ENCODE measurements at places on chromosomes 6 and 20. TPM values are rescaled to one million over a fixed set of nuclear protein-coding genes. Genes with fewer than 3 reads are reported as not detected.

DNA sequence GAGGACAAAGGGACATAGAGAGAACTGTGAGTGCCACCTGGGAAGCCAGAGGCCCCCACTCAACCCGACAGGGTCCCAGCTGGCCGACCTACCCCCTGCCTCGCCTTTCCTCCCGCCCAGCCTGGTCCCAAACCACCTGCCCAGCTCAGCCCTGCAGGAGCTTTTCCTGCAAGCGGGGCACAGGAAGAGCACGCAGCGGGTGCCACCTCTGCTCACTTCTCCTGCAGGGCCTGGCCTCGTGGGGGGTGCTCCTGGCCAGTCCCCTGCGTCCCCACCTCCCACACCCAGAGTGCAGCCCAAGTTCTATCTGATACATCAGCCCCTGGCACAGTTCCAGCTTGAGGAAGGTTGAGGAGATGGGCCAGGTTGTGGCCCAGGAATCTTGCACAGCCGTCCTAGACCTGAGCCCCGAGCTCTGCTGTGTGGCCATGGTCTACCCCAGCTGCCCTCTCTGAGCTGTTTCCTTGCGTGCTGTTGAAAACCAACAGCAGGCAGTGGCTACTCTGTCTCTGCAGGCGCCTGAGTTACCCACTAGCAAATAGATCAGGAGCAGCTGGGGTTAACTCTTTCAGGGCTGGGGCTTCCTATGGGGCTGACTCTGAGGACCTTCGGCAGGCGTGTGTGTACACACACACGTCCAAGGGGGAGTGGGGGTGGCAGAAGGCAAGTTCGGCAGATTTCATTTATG lies 1.7 kb downstream of the NECAB3 start:
- peak; percentile 29 for DNase-seq

DNA sequence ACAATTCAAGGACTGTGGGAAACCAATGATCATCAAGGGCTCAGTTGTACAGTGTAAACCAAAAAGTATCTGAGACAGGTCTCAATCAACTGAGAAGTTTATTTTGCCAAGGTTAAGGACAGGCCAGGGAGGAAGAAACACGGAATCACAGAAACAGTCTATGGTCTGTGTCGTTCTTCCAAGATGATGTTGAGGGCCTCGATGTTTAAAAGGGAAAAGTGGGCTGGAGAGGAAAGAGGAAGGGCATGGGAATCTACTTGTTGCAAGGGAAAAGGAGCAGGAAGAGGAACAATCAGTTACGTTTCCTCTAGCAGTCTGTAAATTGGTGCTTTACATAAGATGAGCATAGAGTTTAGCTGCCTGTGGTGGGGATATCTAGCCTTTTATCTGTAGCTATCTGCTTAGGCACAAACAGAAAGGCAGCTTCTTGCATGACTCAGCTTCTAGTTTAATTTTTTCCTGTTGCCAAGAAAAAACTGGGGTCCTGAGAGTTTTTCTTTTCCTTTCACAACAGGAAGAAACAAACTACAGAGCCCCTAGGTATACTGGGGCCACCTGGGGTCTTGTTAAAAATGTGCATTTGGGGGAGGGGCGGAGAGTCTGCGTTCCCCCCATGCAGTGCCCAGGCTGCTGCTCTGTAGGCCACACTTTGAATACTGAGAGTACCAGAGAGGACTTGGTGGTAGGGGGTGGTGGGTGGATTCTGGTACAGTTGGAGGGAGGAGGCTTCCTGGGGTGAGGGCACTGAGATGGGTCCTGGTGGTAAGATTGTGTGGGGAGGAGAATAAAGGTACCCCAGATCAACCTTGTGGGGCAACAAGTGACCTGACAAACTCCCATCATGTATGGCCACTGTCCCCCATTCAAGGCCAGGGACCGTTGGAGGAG lies 35.3 kb upstream of the EZR start:
- no peak for DNase-seq

- DNase-seq = no peak
Measured at GRCh38 chr20:59159493-59160376, 3.9 kb upstream of the ZNF831 start.

The KIF25 gene
- 13.0 TPM for polyA plus RNA-seq

DNA sequence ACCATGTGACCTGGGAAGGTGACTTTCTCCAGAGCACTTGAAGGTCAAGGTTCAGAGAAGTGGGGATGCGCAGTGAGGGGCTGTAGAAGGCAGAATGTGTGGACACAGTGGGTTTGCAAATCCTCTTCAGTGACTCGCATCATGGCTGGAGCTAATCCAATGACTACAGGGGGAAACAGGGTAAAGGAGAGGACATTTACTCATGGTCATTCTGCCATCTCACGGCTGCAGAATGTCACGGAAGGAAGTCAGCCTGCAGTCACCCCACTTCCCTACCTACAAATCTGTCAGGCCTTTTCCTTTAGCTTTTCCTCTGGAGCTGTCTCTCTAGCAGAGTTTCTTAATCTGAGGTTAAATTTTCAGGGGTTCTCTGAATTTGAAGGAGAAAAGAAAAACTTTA lies 337.6 kb downstream of the CDC5L start:
- DNase-seq = no peak

DNA sequence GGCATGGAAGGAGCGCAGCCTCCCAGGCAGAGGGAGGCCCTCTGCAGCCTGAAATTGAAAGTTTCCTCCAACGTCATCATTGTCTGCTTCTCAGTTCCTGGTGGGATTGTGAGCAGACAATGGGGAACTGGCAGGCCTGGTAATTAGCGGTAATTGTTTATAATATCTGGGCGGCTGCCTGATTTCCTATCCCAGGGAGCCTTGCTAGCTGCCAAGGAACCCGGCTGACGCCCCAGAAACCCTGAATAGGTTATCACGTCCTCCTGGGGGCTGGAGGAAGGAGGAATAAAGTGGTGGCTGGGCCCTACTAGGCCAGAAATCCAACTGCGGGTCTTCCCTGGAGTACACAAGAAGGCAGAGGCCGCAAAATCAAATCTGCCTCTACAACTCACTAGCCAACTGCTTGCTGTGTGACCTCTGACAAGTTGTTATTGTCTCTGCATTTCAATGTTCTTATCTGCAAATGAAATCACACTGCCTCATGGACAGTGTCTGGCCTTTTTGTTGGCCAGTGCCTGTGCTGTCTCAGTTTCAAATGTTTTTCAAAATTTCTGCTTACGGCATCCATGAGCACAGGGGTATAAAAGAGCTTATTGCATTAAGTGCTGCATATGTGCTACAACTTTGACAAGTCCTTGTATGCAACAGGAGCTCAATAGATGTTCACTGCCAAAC lies 16.9 kb downstream of the KCNK15 start:
- DNase-seq = no peak

DNA sequence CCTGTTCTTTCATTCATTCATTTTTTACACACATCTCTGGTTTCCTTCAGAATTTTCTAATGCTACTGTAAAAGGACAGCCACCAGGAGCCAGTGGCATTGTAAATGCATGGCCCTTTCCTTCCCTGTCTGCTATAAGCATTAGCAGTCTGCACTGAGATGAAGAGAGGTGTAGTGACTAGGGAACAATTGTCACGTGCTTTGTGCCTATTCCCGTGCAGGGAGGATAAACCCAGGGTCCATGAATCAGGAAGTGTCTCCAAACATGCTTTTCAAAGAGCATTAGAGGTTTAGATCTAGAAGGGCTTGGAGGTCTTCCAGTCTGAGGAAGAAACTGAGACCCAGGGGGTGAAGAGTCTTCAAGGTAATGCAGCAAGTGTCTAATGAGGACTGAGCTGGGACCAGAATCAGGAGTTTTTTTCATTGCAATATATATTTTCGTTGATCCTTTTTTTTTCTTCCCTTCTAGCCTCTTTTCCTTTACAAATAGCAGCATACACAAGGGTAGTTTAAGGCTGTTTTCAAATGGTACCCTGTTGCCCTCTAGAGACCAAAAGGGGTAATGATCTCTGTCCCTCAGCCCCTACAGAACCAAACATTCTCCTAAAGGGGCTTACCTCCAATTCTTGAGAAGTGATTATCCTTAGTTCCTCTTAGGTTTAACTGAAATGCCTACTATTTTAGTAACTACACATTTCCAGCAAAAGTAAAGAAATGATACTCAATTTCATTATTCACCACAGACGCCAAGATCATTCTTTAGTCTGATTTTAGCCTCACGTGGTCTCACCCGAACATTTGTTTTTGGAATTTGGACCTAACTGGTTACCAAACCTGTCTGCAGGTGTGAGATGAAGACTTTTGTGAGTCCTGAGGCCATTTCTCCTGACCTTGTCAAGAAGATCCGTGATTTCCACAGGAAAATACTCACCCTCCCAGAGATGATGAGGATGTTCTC lies 6.6 kb downstream of the TRIM15 start:
- DNase-seq = no peak

DNA sequence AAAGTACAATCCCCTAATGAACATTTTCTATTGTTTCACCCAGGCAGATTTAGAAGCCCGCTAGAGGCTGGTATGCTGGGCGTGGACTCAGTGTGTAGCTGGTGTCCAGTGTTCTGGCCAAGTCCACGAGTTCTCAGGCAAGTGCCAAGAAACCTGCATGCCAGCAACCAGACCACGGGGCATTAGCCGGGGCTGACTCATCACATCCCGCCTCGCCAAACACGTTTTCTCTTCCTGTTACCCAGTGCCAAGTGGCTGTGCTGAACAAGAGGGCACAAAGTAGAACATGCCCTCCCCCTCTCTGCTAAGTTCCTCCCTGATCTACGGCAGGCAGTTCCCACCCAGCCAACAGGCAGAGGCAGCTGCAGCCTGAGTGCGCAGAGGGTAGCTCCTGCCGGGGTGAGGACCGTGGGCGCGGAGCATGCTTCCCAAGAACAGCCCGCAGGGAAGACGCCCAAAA lies 29.6 kb downstream of the RAMACL start:
- DNase-seq = peak; percentile 88

GRCh38 chr20:25254986-25255680 lies 7.2 kb downstream of the PYGB start:
- DNase-seq = peak; percentile 24

DNA sequence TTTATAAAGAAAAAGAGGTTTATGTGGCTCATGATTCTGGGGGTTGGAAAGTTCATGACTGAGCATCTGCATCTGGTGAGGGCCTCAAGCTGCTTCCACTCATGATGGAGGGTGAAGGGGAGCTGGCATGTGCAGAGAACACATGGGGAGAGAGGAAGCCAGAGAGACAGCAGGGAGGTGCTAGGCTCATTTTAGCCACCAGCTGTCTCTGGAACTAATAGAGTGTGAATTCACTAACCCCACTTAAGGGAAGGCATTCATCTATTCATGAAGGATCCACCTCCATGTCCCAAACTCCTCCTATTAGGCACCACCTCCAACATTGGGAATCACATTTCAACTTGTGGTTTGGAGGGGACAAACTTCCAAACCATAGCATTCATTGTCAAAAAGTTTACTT lies 137.3 kb upstream of the PMEPA1 start:
- no peak for DNase-seq

- no peak for DNase-seq
Measured at GRCh38 chr20:62331347-62331746, 28.6 kb downstream of the ADRM1 start.

DNA sequence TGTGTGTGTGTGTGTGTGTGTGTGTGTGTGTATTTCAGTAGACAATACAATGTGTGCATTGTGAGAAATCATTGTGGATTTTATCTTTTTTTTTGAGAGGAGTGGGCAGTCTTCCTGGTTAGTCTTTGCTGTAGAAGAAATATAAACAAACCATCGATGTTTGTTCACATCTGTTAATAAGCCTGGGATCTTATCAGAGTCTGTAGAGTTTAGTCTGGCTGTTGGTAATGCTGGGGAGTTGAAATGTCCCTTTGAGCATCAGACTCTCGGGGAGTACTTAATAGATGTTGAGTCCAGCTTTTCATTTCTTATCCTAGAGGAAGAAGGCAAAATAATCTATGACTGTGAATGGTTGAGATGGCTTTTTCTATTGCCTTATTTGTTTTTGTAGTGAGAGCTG lies 96.6 kb upstream of the SUPT3H start:
- DNase-seq = no peak

DNA sequence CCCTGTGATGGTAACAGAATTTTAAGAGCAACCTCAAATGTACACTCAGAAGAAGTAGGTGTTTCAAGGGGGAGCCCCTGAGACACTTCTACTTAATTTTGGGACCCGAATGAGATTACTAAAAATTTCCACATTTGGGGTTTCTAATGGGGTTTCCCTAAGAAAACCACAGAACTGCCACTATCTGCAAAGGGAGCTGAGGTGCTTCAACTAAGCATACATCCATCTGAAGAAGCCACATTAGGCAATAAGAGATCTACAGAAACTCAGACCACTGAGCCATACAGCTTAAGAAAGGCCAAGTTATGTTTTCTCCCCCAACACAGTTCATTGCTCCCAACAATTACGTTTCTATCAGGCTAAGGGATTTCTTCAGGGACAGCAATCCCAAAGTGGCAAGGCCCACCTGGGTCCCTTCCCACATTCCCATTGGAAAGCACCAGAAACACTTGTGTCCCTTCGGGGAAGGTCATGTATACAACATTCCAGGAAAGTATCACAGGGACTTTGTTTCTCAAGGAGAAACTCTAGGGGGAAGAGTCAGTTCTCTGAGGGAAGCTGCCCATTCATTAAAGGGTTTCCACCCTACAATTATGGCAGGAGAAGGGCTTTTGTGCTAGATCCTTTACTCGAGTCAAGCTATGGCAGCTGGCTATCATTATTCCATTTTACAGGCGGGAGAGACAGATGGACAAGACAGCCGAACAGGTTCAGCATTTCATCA lies 5.0 kb downstream of the BCL2L1 start:
- DNase-seq = no peak

GRCh38 chr6:968791-969190 lies 275.9 kb upstream of the EXOC2 start:
- DNase-seq = no peak

The LIN28B gene
- 0.09 TPM for polyA plus RNA-seq

The RSPO3 gene
- 5.6 TPM for polyA plus RNA-seq

DNA sequence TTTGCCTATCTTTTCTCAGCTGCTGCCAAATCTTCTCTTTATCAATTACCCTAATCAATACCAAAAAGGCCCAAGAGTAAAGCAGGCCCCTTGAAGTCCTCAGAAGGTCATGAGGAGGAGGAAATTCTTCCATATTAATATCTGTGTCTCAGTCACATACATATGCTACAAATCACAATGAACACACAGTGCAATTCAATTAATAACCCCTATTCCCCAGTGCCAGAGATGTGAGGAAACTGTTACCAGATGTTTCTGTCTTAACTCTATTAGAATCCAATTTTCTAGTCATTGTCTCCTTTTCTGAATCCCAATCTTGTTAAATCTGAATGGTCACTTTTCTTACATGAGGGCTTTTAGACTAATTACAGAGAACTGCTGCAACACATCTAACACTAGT lies 45.9 kb upstream of the SLC2A12 start:
- no peak for DNase-seq
